ENCODE measurements at places on chromosomes 5 and 9.

DNA sequence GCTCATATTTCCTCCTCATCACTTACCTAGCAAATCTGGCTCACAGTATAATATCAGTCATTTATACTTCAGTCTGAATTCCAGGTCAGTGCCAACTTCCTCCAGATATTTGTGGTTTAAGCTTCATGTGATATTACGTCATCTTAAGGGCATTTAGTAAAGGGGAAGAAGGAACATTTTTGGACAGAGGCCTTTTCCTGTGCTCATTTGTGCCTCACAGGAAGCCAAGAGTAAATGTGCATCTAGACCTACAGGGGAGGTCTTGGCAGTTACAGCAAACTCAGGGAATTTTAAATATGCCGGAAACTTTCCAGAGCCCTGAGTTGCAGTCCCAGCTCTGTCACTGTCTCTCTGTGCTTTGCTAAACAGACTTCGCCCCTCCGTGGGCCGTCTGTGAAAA is 12.3 kb upstream of the KCNIP1 start:
- DNase-seq: no peak

GRCh38 chr5:15794052-15794985 is 294.3 kb downstream of the FBXL7 start:
- DNase-seq: no peak

GRCh38 chr5:50684721-50685120 is 18.3 kb downstream of the PARP8 start:
- no peak for DNase-seq

- DNase-seq: no peak
Measured at GRCh38 chr5:125409861-125410536, 663.6 kb upstream of the ZNF608 start.

- no peak for DNase-seq
Measured at GRCh38 chr5:23253621-23254198, 253.7 kb upstream of the PRDM9 start.

GRCh38 chr5:100517301-100517974 is 17.7 kb upstream of the FAM174A start:
- no peak for DNase-seq

DNA sequence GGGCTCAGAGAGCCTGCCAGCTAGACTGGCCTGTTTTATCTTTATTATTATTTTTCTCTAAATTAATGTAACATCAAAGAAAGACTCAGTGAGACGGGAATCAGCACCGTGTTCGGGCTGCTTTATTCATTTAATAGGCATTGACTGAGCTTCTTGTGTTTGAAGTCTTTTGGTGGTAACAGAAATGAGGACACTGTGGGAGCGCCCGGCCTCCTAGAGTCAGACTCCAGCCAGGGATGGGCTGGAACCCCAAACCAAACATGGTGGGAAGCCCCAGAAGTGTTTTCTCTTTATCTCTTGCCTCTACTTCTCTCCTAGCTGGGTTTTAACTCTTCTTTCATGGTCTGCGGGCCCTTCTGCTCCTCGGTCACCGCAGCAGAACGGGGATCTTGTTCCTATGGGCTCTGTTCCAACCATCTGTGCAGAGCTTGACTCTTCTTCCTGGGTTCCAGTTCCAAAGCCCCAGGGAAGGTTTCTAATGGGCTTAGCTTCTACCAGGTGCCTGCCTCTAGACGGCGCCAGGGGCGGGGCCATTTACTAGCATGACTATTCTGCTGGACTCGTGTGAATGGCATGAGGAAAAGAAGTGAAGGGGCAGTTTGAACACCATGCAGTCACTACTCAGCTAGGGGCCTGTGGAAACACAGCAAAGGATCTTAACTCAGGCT is 123.8 kb downstream of the FGF18 start:
- no peak for DNase-seq
